ENCODE measurements at places on chromosomes 6 and 20.

DNA sequence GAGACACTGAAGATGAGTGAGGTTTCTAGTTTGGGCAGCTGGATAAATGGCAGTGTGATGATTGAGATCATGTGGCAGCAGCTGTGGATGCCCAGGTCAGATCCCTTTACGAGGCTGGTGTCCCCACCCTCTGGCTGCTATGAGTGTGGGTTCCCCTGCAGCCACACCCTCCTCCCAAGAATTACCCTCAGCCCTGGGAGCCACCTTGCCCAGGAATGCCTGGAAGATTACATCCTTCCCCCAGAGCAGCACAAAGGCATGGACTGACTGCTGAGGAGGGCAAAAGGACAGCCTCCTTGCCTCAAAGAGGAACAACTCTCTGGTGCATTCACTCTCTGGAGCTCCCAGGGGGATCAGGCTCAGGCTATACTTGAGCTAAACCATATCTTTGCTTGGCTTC lies 15.0 kb upstream of the PKHD1 start:
- DNase-seq: no peak

GRCh38 chr6:38909015-38909730 lies 139.4 kb upstream of the GLP1R start:
- DNase-seq: no peak

DNA sequence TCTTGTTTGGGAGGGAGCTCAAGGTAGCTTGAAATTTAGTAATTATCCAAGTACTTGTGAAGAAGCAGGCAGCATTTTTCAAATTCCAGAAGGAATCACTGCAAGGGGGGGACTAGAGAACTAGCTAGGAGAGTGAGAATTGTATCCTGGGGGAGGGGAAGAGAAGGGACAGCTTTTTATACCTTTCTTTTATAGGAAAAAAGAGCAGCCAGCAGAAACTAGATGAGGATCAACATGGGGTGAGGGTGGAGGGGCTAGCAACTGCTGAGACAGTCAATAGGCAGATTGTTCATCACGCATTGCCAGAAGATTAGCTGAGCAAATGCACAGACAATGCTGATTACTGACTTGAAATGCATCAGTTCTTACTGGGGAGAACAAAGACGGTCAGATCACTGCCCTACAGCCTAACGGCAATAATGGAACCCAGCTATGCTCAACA lies 514.3 kb upstream of the CITED2 start:
- DNase-seq: no peak

- DNase-seq: no peak
Observed at GRCh38 chr6:41724586-41725501, 10.6 kb downstream of the TFEB start.

GRCh38 chr6:82914511-82914910 lies 151.1 kb downstream of the UBE3D start:
- no peak for DNase-seq

DNA sequence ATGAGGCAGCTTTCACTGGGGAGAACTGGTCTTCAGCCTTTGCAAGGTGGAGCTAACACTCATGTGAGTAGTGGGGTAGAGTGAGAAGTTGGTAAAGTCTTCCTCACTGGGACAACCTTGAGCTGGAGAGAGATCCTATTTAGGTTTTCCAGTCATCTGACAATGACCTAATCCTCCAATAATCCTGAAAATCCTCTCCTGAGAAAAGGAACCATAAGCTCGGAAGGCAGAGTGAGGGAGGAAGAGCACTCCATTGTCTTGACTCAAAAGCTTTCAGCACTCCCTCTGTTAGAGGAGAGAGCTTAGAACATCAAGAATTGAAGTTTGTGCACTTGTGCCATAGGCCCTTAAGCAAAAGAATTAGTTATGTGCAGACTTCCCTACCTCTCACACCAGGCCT lies 77.8 kb downstream of the TRAM2 start:
- no peak for DNase-seq

DNA sequence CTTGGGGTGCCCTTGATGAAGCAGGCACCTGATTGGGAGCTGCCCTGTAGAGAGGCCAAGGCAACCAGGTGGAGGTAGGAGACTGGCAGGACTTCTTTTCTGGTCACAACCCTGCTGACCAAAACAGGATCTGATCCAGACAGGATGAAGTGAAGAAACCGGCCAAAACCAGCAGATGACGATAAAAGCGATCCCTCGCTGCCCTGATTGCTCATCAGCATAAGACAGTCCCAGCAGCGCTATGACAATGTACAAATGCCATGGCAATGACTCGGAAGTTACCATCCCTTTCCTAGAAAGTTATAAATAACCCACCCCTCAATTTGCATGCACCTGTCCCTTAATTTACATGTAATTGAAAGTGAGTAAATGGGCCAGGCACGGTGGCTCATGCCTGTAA lies 88.4 kb upstream of the PDE10A start:
- DNase-seq: no peak

DNA sequence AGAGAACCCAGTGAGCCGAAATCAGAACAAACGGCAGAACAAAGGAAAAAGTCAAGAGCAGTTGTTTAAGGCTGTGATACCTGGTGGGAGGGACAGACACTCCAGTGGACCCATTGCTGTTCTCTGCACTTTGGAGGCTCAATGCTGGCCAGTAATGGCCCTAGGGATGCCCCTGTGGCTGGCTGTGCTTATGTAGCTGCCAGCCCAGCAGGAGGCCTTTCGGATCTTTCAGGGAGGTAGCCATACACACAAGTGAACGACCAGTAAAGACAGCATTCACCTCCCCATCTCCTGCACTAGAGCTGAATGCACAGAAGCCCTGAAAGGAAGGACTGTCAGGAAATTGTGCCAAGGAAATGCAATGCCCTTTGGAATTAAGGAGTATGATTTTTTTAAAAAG lies 34.3 kb downstream of the GPLD1 start:
- no peak for DNase-seq

DNA sequence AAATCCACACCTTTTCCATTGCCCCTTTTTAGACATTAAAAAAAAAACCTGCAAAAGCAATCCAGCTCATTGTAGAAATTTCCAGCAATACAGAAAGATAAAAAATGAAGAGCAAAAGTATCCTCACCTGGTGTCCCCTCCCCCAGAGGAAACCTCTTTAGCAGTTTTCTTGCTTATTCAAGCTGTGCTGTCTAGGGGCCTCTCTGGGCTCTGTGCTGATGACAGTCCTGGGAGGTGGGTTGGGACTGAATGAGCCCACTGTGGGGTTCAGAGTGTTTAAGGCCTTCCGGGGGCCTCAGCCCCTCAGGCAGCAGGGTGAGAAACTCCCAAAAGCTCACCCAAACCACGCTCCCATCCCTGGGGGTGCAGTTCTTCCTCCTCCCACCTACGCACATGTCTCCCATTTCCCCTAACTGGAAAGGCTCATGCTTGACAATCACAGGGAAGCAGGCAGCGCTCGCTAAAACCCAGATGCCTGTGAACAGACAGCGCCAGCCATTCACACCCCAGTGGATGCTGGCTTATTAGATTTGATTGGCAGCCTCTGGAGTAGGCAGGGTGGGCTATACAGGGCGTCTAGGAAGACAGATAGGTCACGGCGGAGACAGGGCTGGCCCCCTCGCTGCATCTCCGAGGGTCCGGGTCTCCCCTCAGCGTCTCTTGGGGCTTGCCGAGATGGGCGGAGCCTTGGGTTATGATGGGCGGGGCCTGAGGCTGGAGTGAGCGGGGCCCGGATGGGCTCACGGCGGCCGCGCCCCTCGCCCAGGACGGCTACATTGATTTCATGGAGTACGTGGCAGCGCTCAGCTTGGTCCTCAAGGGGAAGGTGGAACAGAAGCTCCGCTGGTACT lies 4.6 kb downstream of the GUCA1A start:
- DNase-seq: no peak

GRCh38 chr6:168105813-168106632 lies 27.0 kb upstream of the FRMD1 start:
- no peak for DNase-seq

- no peak for DNase-seq
Observed at GRCh38 chr6:163287626-163288025, 126.9 kb upstream of the QKI start.

DNA sequence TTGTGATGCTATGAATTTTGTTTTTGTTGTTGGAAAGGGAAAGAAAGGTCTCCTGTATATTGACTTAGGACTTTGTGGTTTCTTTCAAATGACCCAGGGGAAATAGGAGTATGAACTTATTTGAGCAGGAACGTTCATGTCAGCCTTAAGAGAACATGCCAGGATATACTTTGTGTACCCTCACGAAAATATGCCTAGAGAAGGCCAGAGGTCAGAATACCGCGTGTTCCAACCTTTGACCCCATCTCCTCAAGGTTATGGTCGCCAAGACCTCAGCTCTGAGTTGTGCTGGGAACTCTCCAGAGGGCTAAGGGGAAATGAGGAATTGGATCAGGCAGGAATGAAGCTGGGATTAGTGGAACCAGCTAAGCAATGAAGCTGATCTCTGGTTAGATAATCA lies 11.5 kb downstream of the TTLL9 start:
- no peak for DNase-seq

DNA sequence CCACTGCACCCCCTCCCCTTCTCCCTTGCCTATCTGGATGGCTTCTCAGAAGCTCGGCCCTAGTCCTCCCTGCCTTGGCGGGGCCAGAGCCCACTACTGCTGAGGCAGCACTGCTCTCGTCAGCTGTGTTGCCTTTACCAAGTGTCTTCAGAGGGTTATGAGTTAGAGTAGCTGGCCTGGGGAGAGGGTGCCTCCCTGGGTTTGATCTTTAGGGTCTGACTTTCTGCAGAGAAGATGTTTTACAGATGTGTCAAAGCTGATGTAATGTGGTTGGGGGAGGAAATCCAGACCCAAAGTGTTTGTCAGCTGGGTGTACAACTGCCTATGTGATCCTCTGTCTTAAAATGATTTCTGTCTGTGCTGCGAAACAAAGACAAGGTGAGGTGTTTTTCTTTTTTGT lies 30.4 kb upstream of the PI16 start:
- no peak for DNase-seq

DNA sequence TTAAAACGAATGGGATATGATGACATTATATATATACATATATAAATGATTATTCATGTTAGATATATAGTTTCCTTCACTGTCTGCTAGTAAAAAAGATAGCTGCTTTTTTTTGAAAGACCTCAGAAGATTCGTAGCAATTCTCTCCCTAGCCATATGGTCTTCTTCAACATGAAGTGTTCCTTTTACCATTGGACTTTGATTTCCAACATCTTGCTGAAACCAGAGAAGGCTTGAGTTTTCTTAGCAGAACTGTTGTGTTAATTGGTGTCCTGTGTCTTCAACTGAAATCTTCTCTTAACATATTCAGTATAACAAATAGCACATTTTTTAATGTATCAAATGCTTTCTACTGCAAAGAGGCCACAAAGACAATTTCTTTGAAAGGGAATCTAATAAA lies 55.3 kb downstream of the FNDC1 start:
- DNase-seq: no peak

DNA sequence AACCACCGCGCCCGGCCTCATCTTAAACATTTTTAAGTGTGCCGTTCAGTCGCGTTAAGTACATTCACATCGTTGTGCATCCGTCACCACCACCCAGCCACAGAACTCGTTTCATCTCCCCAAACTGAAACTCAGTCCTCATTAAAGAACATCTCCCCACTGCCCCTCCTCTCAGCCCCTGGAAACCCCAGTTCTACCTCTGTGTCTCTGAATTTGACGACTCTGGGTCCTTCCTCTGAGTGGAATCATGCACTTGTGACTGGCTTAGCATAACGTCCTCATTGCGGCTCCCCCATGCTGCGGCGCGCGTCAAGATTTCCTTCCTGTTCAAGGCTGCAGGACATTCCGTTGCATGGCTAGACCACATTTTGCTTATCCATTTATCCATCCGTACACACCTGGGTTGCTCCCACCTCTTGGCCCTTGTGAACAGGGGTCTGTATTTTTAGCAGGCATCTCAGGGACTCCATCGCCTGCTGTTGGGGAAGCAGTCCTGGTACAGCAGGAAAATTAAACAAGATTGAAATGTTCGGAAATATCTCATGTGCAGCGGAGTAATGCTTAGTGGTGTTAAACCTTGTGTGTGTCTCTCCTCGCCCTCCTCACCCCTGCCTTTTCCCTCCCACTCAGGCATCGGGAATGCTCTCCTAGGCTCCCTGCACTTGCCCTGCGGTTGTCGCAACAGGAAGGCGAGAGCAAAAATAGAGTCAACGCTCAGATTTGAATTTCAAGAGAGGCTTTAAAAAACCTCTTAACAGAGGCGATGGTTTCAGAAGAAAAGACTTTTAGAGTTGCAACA lies 127.9 kb downstream of the PXDC1 start:
- DNase-seq: no peak

- DNase-seq: no peak
Observed at GRCh38 chr6:31900917-31901414, 920 bp downstream of the ZBTB12 start.

DNA sequence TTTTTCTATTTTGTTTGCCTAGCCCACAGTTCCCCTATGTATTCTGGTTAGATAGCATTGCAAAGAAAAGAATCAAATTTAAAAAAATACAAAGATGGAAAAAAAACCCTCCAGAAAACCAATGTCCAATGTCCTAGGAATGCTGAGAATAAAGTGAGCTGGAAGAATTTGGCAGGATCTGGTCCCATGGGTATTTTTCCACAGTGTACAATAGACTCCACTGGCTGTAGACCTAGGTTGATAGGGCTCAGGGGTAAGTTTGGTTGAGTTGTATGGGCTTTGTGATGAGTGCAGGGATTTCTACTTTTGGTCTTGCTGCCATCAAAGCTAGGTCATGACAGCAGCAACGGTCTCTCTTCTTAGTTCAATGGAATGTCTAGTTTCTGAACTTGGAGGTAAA lies 41.5 kb downstream of the SLC22A2 start:
- DNase-seq: no peak

DNA sequence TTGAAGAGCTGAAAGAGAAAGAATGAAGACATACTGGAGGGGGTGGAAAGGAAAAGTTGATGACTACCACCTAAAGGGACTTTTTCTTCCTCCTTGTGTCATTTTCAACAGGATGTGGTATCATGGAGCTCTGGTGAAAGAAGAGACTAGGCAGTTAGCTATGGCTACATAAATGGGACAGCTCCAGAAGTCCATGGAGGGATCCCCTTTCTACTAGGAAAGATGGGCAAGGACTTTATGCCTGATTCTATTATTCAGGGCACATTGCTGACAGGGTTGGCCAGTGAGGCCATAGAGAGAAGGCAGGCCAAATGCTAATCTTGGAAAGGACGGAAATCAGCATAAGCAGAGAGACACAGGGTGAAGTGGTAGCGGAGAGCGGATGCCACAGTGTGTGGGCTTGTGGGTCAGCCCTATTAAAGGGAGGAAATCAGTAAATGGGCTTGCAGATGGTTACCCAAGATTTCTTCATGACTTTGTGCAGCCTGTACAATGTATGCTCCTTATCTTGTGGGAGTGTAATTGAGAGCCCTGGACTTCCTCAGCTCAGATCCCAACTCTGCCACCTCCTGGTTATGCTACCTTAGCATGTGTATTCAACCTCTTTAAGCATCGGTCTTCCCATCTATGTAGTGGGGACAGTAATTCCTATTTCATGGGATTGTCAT lies 77.4 kb upstream of the TMEM170B start:
- DNase-seq: no peak

GRCh38 chr20:61694682-61695081 lies 371.0 kb downstream of the TAF4 start:
- DNase-seq: no peak
